ENCODE measurements at places on chromosomes 5 and 9. TPM values are rescaled to one million over a fixed set of nuclear protein-coding genes. Genes with fewer than 3 reads are reported as not detected.

GRCh38 chr9:37508135-37508833 is 22.5 kb downstream of the POLR1E start:
- no peak for DNase-seq

- DNase-seq = no peak
Observed at GRCh38 chr5:156327296-156327695, 332 bp downstream of the SGCD start.

DNA sequence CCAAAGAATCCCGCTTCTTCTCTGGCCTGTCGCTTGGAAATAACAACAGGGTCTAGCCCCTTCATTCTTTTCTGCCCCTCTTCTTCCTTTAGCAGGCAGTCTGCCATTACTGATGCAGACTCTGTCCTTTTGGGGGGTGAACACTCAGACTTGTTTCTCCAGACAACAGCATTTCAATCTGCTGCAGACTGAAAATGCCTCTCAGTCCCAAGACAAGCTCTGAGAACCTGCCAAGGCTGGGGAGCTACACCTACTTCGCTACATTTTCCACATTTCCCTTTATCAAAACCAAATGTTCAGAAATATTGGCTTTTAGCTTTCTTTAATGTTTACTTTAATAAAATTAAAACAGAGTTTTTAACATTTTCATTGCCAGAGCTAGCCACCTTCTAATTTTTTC is 152.4 kb downstream of the MPDZ start:
- DNase-seq = no peak

- DNase-seq = peak; percentile 60
Observed at GRCh38 chr5:1536322-1536845, 12.6 kb upstream of the LPCAT1 start.

DNA sequence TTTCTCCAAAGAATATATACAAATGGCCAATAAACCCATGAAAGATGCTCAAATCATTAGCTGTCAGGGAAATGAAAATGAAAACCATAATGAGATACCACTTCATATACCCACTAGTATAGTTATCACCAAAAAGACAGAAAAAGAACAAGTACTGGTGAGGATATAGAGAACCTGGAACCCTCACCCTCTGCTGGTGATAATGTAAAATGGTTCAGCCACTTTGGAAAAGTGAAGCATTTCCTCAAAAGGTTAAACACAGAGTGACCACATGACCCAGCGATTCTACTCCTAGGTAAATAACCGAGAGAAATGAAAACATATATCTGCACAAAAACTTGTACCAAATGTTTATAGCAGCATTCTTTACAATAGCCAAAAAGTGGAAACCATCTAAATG is 72.0 kb downstream of the HSD17B3 start:
- DNase-seq = no peak

The LRRC19 gene
- not detected for total RNA-seq

GRCh38 chr5:153883854-153884611 is 154.7 kb downstream of the FAM114A2 start:
- no peak for DNase-seq

DNA sequence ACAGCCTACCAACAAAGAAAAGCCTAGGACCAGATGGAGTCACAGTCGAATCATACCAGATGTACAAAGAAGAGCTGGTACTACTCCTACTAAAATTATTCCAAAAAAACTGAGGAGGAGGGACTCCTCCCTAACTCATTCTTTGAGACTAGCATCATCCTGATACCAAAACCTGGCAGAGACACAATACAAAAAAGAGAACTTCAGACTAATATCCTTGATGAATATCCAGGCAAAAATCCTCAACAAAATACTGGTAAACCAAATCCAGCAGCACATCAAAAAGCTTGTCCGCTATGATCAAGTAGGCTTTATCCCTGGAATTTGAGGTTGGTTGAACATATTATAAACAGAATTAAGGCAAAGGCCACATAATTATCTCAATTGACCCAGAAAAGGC is 900.4 kb upstream of the ARRDC3 start:
- DNase-seq = no peak

GRCh38 chr5:108481355-108481931 is 99.5 kb upstream of the FBXL17 start:
- DNase-seq = no peak

GRCh38 chr5:75753182-75753581 is 35.9 kb upstream of the POC5 start:
- no peak for DNase-seq

- no peak for DNase-seq
Observed at GRCh38 chr9:93477397-93477796, 24.0 kb upstream of the FAM120AOS start.

The FOXD4 gene
- total RNA-seq = not detected

The SPINK13 gene
- not detected for total RNA-seq

DNA sequence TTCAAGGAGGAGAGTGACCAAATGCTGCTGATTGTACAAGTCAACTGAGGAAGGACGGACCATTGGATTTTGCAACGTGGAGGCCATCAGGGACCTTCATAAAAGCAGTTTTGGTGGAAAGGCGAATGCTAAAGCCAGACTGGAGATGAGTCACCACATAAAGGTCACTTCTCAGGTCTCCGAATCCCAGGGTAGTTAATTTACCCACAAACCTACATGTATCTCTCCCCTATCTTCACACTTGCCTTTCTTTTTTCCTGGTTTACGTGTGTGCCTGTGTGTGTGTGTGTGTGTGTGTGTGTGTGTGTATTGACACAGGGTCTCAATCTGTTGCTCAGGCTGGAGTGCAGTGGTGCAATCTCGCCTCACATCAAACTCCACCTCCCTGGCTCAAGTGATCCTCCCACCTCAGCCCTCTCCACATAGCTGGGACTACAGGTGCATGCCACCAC is 4.6 kb upstream of the CTNNA1 start:
- no peak for DNase-seq

DNA sequence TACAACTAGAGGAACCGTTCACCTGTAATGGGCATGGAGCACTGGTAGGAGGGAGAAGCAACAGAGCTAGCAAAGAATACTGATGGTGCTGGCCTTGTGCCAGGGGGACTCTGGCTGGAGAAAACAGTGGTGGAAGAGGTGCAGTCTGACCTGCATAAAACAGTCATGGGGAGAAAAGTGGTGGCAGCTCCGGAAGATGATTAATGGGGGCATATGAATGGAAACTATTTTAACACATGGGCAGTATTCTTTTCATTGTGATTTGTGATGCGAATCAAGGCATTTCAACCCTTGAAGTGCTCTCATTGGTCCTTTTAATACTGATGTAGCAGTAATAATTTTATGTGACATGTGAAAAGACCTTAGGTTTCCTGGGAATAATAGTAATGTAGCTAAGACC is 219.6 kb downstream of the ADAMTS6 start:
- DNase-seq = no peak

DNA sequence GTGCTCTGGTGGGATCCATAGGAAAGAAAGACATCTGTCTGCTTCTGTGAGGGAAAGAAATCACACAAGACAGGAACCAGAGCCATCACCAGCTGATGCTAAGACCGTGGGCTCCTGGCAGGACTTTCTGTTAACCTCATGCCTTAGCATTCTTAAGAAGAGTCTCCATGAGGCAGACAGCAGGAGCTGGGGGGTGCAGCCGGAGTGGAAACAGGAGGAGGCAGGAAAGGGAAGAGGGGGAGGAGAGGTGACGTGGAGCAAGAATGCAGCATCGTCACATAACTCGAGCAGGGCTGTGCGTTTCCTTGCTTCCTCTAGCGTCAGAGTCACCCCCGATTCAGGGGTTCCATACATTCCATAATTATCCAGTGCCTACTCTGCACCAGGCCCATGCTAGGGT is 53.6 kb downstream of the ERGIC1 start:
- DNase-seq = peak; percentile 93

Data from sigmoid colon (tissue), 7 donors.